SW 1271 (cell line): ENCODE measurements at places on chromosomes 1 and 21.

- no peak for DNase-seq
These were observed 7.9 kb downstream of the RPL11 start for GRCh38 chr1:23699280-23700179.

DNA sequence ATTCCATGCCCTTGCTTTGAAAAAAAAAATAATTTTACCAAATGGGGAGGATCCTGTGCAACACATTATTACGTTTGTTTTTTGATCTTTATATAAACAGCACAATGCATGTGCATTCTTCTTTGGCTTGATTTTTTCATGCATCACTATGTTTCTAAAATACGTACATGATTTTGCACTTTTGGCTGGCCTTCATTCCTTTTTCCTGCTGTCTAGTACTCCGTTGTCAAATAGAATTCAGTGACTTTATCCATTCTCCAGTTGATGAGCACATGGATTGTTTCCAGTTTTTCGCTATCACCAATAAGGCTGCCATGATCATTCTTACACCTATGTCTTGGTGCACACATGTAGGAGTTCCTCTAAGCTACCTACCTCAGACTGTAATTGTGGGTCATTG, 63.0 kb upstream of the ID3 start:
- no peak for DNase-seq

DNA sequence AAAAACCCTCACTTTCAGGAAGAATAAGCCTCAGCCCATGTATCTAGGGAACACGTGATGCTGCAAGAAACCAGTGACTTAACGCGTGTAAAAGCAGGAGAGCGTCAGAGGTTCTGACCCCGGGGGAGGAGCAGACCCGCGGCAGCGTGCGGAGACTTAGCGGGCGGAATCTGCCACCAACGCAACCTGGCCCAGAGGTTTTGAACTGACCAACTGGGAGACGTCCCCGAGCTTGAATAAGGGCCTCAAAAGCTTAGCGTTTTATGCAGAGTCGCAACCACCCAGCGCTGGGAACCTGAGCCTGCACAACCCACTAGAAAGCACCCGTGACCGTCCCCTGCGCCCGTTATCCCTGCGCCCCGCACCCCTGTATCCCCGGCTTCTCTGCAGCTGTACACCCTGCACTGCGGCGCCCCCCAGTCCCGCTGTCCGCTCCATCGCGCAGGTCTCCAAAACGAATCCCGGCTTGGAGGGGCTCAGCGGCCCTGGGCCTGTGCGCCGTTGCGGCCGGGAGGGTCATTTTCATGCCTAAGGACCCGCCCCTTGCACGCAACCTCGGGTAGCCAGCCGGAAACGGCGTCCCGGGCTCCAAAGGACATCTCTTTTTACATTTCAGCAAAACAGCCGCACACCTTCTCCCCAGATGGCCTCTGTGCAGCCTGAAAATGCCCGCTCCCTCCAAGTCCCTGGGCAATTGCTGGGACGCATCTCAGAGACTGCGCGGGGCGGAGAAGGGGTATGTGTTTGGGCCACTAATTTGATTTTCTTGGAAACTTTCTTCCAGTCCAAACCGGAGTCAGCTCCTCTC, 29.4 kb upstream of the TRIM17 start:
- no peak for DNase-seq

- peak; percentile 37 for DNase-seq
These were observed 88.4 kb upstream of the RHOU start for GRCh38 chr1:228646717-228647522.

GRCh38 chr1:244048256-244049161, 2.6 kb upstream of the ZBTB18 start:
- DNase-seq: peak; percentile 87

DNA sequence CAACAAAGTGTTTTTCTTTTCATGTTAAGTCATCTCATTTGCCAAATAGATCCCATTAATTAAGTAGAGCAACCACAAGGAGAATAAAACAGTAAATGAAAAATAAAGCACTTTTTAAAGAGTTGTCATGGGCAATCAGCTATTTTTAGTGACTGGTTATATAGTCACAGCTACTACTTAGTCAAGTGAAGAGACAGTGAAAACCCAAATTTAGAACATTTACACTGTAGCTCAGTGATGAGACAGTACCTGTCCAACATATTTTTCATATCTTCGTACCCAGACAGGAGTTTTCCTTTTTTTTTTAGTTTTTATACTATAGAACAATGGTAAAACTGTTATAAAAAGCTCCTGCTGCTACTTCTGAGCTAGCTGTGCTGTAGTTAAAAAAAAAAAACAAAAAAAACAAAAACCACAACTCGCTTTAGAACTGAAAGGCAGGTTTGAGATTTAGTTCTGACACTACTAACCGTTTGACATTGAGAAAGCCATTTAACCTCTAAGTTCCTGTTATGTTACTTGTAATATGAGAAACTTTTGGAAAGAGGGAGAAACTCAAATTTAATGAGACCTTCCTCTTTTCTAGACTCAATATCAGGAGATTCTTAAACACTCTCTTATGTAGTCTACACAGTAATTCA, 777.5 kb downstream of the ADGRL2 start:
- no peak for DNase-seq

GRCh38 chr1:21312407-21312992, 22.2 kb upstream of the ECE1 start:
- no peak for DNase-seq

- no peak for DNase-seq
These were observed 27.9 kb upstream of the TNR start for GRCh38 chr1:175771289-175771688.

DNA sequence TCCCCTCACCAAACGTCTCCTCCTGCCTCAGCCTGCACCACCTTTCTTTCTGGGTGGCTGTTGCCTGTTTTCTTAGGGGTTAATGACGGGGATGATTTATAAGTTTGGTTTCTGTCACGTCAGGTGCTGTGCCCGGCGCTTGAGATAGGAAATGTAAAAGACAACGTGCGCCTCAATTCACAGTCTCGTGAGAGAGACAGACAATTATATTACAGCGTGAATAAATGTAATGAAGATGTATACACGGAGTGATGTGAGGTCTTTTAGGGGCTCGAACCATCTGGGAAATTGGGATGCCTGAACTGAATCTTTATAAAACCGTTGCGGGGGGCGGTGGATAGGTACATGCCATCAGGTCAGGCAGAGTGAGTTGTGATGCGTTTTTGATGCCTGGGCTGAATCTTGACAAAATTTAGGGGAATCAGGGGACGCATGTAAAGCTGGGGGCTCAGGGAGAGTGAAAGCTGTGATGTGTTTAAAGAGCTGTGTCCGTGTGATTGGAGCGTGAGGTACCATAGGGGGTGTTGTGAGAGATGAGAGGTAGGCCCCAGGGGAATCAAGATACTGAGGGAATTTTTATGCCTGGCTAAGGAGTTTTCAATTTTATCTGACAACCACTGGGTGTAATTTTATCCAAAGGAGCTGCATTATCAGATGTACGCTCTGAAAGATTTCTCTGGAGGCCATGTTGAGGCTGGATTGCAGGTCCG, 831 bp downstream of the TIPRL start:
- no peak for DNase-seq
